ENCODE measurements at places on chromosomes 2 and 18. TPM values are rescaled to one million over a fixed set of nuclear protein-coding genes. Genes with fewer than 3 reads are reported as not detected.

DNA sequence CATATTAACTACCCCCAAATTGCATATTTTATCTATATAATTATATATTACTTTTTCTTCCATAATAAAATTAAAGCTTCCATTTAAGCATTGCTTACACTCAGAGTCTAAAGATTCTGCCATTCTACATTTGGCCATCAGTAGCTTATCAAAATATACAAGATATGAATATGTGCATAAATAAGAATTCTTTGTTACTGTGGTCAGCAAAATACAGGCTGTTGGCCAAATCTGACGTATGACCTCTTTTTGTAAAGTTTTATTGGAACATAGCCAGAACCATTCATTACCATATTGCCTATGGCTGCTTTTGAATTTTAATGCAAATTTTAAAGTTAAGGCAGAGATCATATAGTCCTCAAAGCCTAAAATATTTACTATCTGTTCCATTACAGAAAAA is 643.9 kb upstream of the VRK2 start:
- DNase-seq: no peak

DNA sequence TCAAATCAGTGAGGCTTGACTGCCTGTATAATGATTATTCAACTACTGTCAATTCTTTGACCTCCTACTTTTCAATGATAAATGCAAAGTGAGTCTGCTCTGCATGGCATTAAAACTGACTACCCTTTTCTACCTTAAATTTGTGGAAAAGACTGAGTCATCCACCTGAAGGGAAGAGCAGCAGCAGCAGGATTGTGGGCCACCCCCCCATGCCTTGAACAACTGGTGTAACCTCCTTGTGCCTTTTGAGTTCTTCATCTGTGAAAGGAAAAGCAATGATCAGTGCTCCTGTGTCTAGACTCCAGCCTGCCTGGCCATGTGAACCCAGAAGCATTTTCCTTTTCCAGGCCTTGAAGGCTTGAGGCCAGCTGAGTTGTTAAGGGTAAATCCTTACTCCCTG is 102.9 kb downstream of the OSR1 start:
- no peak for DNase-seq

Gene STARD6
- 0.27 TPM for polyA plus RNA-seq

Gene KIF5C
- 4.0 TPM for polyA plus RNA-seq

Gene LRRC30
- 0.76 TPM for polyA plus RNA-seq

Gene AP1S3
- 11.4 TPM for polyA plus RNA-seq

GRCh38 chr2:120661551-120661950 is 74.1 kb upstream of the GLI2 start:
- no peak for DNase-seq

Gene UNC80
- polyA plus RNA-seq: 1.1 TPM

Gene AOX1
- 2.3 TPM for polyA plus RNA-seq

DNA sequence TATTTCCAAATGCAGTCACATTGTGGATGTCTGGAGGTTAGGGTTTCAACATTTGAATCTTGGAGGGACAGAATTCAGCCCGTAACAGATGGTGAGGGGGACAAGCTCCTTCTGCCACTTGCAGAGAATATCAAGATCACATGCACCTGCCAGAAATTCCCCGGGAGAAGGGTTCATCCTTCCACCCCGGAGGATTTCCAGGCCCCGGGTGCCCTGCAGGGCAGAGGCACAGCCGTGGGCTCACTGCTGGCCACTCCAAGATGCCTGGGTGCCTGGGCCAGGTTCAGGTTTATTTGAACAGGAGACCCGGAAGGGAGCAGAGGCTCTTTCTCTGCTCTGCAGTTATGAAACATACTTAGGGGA is 38.2 kb upstream of the MGAT4A start:
- DNase-seq: no peak

Gene TIA1
- 658 TPM for polyA plus RNA-seq

Gene COL4A3
- polyA plus RNA-seq: 70.2 TPM

- DNase-seq: no peak
Measured at GRCh38 chr2:201358684-201359083, 1.5 kb upstream of the FLACC1 start.

DNA sequence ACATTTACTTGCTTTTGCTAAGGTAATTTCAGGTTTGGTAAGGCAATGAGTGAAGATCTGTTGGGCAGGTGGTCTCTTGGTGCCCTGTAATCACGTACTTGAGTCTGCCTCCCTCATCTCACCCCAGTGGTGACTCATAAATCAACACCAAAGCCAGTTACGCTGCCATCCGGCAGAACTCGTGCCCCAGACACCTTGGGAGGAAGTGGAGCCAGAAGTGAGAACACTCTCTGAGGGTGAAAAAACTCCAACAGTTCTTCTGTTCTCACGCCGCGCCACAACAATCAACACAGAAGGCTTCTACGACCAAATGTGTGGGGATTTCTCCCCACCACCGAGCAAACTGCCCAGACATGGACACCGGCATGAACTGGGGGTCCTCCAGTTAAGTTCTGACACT is 206.2 kb downstream of the ARL4C start:
- no peak for DNase-seq

Gene CLEC4F
- not detected for polyA plus RNA-seq

- DNase-seq: no peak
Measured at GRCh38 chr2:46136481-46136880, 160.7 kb upstream of the EPAS1 start.

Gene EMX1
- polyA plus RNA-seq: 55.7 TPM

DNA sequence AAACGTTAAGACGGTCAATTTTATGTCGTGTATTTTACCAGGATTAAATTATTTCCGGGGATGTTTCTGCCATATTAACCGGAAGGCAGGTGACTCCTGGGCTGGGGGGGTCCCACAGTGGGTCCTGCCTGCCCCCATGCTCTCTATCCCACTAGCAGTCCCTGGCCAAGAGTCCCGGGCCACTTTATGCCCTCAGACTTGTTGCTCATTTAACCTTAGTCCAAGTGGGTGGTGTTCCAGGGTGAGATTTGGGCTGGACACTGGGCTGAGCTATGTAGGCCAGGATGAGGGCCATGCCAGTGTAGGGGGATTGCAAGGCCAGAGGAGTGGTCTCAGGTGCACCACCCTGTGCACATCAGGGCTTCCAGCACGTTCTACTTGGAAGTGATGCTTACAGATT is 24.1 kb downstream of the TWIST2 start:
- no peak for DNase-seq

GRCh38 chr2:174235680-174236079 is 12.7 kb downstream of the OLA1 start:
- no peak for DNase-seq

DNA sequence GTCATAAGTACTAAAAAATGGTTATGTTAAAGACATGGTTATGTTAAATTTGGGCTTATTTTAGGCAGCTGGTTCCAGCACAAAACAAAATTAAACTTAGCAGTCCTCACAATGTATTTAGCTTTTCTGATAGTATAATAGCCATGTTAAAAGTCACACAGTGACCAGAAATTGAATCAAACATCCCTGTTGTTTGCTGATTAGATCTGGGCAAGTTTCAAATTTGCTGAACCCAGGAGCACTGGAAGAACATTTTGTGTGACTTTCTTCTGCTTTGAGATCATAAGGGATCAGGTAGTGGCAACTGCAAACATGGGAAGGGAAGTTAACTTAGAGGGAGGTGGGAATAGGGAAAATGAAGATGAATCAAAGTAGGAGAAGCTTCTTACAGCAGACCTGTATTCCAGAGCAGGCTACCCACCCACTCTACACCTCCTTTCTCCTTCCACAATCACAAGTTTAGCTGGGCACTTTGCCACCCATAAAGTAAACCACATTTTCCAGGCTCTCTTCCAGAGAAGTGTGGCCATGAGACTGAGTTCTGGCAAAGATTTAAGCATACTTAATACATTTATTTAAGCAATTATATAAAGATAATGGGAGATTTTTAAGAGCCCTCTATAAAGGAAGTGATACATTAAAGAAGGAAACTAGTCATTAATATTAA is 616.1 kb upstream of the LRATD1 start:
- DNase-seq: no peak

Measured in left renal cortex interstitium (tissue), 4 donors.